ENCODE measurements at places on chromosomes 12 and 14.

- DNase-seq: no peak
Measured at GRCh38 chr14:99506276-99506675, 25.1 kb downstream of the CCNK start.

DNA sequence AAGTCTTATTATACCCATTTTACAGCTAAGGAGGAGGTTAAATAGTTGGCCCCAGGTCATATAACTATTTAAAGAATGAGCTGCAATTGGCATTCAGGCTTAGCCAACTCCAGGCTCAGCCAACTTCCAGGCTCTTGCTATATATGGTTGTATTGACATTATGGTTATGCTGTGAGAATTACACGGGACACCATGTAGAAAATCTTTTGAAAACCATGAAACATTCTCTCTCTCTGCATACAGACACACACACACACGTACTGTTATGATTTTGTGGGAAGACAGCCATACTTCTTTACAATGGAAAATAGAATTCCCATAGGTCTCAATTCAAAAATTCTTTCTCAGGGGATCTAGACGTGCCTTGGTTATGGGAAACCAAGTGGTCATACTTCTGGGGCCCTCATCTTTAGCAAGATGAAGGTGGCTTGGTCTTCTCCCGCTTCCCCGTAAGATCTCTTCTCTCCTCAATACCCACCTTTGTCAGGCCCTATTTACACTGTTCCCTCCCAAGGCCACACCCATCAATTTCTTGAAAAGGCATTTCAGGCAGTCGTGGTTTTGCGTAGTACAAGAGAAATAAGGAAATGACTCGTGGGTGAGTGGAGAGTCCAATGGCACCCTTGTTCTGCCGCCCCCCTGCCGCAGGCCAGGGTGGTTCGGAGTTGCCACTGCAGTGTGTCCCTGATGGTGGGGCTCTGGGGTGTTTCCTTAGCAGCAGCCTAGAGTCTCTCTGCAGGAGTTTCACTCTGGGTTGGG is 10.0 kb upstream of the GPRC5A start:
- no peak for DNase-seq

DNA sequence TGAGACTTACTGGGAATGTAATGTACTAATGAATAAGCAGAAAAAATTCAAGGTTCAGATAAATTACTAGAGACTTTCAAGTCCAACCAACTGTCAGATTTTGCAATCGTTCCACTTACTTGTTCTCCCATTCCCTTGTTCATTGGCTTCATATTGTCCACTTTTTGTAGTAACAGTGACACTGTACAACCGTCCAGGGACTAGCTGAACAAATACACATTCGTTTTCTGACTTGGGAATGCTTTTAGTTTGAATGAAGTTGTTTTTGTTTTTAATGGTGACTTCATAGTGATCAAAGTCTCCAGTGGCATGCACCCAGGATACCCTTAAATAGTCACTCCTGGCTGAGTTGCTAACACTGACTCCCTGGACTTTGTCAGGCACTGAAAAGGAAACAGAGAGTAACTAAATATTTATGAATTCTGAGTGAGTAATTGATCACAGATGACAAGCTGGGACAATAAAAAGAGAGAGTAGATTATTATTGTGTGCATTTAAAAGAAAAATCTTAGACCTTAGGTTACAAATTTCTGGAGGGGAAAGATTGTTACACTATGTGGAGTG is 65.4 kb downstream of the PTPRB start:
- DNase-seq: no peak

GRCh38 chr12:123306200-123306599 is 34.5 kb upstream of the CDK2AP1 start:
- DNase-seq: no peak

- DNase-seq: peak; percentile 69
Measured at GRCh38 chr14:22822571-22823098, 7.1 kb upstream of the MRPL52 start.

- no peak for DNase-seq
Measured at GRCh38 chr12:6866920-6867412, 365 bp upstream of the TPI1 start.

DNA sequence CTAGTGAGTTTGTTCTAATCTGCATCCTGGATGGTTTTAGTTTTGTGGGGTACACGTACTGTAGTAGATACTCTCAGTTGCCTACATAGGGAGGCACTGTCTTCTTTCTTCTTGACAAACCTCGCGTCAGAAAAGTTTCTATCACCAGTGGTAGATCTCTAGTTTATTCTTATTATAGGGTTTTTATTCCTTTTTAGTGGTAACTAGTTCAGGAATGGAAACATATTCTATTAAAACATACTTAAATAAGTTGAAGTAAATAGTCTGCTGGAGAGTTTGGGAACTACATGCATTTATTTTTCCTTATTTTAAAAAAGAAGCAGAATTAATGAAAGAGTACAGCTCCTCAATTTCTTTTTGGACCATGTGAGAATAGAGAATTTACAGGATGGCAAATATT is 33.6 kb upstream of the OR9K2 start:
- no peak for DNase-seq

GRCh38 chr12:110249105-110249504 is 31.9 kb upstream of the ATP2A2 start:
- DNase-seq: no peak

GRCh38 chr12:64445490-64445889 is 6.4 kb upstream of the TBK1 start:
- DNase-seq: no peak

DNA sequence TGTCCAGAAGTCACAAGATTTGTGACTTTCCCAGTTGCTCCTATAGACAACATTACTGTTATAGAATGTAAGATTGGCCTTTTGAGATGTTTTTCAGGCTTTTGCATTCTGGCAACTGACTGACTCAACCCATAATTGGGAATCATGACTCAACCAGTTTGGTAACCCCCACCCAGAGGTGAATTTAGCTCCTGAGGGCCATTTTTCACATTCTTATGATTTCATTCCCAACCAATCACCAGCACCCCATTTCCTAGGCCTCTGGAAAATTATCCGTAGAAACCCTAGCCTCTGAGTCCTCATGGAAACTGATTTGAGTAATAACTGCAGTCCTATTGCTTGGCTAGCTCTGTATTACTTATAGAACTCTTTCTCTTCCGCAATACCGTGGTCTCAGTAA is 626.0 kb upstream of the SEL1L start:
- no peak for DNase-seq

DNA sequence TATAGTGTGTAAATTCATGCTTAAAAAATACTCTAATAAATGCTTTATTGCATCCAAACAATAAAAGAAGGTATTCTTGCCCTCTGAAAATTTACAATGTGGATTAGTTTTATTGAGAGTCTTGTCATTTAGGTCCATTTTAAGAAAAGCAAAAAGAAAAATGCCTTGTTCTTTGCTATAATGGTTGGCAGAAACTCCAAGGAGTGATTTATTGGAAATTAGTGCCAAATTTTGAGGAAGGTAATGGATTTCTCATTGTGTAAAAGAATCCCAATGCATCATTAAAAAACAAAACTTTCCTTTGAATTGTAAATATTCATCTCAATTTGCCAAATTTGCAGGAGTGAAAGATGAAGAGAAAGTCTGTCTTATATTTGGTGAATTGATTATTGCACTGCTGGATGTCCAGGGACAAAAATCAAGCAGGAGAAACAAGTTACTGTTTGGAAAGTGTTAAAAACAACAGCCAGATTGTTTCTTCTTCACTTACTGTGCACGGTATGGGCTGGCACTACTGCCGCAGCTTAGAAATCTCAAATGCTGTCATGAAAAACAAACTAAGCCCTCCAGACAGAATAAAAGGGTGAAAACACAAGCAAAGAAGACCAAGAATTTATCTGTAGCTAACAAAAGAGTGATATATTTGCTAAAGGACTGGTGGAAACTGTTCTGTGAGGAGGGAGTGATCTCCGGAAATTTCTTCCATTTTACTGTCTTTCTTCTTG is 511.7 kb downstream of the TMTC2 start:
- no peak for DNase-seq

GRCh38 chr14:103382376-103382775 is 2.8 kb upstream of the MARK3 start:
- no peak for DNase-seq

DNA sequence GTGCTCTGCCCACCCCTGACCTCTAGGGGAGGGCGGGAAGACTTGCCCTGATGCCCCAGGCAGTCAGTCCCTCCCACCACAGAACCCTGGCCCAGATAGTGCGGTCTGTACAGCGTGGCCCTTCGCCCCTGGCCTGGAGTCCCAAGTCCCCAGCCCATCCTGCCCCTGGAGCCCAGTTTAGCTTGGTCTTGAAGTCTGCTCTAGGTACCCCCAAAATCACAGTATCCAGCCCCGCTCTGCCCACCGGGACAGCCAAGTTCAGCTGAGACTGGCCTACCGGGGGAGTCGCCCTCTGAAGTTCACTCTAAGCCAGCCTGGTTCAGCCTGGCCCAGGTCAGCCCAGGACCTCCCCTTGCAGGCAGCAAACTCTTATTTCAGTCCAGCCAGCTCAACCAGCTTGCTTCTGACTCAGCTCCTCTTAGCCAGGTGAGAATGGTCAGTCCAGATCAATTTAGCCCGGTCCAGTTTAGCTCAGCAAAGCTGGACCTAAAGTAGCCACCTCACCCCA is 75.9 kb downstream of the TMEM121 start:
- DNase-seq: no peak

DNA sequence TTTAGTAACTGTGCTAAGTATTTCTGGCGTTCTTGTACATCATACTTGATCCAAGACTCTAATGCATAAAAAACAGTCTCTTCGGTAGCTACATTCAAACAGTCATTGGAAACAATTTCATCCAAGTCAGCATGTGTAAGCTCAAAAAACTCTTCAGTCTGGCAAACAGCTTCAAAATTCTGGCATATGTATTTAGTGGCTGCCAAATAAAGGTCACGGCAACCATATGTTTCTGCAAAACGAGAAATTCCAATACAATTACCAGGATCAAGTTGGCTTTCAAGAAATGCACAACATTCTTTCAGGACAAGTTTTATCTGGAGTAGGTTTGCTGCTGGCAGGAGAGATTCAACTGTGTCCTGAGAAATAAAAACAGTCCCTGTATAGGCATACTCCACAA is 16.5 kb downstream of the KLHL28 start:
- no peak for DNase-seq

DNA sequence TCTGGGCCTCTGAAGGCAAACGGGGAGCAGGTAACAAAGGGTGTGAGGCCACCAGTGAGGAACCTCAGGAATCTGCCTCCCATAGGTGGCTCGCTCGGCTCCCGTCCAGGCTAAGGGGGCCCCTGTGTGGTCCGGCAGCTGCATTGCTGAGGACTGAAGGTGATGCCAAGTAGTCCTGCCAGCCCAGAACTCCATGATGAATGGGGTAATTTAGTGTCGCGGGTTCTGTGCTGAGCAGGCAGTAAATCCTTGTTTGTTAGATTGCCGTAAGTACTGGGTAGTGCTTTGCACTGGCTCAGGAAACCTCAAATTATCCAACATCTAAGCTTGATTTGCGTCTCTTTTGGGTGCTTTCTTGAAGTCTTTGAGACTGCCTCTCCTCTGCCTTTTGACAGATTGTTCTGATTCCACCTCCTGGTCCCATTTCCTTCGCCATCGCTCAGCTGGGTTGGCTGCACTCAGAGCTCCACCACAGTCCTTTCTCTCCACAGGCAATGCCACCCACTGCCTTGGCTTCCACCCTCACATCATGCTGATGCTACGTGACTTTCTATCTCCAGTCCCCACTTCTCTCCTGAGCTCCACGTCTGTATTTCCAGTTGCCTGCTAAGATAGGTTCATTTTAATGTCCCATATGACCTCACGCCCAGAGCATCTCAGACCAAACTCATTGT is 392.0 kb downstream of the FUT8 start:
- no peak for DNase-seq

GRCh38 chr12:2856051-2856450 is 788 bp downstream of the TEX52 start:
- DNase-seq: no peak

GRCh38 chr12:57803319-57803893 is 15.1 kb downstream of the AVIL start:
- DNase-seq: peak; percentile 14

GRCh38 chr14:50578433-50578832 is 18.5 kb downstream of the ATL1 start:
- DNase-seq: no peak

- no peak for DNase-seq
Measured at GRCh38 chr14:38973083-38973700, 129.8 kb downstream of the SEC23A start.

DNA sequence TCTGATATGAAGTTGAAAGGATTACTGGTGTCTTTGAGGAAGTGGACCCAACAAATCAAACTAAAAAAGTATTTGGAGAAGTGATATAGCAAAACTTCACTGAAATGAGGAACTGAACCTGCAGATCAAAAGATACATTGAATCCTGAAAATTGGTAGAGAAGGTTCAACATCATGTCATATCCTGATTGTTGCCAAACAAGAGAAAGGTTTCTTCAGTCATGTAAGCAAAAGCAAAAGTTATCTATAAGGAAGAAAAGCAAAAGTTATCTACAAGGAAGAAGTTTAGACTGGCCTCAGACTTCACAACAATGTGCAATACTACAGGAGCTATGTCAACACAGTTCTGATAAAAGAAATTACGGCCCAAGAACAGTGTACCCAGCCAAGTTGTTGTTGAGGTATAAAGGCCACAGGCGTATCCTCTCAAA is 142.7 kb downstream of the RAD51B start:
- DNase-seq: peak; percentile 63

DNA sequence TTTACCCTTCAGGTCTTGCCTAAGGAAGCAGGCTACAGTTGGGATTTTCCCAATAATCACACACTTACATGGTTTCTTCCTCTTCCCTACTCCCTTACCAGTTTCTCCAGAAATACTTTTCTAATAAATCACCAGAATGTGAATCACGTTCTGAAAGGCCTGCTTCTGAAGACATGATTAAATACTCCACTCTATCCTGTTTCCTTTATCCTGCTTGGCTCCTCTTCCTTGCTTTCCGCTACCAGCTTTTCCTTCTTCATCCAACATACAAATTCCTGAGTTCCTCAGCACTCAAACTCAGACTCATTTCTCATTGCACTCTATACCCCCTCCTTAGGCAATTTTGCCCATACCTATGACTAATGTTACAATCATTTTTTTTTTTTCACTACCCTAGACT is 118.3 kb downstream of the MGAT4C start:
- DNase-seq: no peak

DNA sequence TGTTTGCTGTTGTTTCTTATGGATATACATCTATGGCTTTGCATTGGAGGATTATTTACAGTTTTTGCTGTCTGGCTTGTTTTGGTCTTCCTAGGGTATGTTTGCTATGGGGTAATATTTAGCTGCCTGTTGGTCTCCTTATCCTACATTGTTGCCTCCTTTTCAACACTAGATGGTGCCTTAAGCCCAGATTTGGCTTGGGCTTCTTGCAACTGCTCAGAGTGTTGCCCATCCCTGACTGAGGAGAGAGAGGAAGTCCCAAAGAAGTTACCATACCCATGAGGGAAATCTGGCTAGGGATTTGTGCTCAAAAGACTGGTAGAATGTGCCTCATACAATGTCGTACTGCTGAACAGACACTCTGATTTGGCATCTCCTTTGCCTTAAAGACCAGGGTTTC is 94.6 kb upstream of the MUCL1 start:
- no peak for DNase-seq

DNA sequence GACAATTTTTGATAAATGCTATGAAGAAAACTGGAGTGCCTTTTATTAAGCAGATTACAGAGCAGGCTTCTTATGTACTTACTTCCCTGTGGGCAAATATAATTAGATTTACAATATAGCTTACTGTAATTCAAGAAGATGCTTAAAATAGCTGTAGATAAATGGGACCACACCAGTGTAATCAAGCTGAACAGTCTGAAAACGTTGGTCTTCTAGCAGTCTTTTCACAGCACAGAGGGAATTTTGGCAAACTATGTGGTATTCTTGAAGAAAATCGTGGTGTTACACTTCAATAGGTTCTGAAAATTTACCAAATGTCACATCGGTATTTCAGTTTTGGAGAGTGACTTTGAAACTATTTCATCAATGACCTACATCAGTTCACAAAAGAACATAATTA is 47.7 kb downstream of the SLC16A7 start:
- DNase-seq: no peak

All from naive B cell (primary cell).